ENCODE measurements at places on chromosomes 1 and 21.

- DNase-seq: no peak
Observed at GRCh38 chr1:211920141-211920572, 89.6 kb upstream of the LPGAT1 start.

DNA sequence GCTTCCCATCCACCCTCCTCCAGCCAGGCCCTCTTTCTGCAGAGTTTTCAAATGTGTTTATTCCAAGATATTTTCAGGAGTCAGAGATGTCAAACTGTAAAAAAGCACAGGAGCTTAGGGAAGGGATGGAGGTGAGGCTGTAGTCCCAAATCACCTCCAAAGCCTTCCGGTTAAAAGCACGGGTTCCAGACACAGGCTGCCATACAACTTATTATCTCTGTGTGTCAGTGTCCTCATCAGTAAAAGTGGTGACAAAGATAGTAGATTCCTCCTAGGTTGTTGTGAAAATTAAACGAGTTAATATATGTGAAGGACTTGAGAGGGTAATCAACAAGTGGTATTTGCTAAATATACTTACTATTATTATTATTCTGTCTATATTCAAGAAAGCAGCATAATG, 15.1 kb downstream of the S100A7A start:
- no peak for DNase-seq

DNA sequence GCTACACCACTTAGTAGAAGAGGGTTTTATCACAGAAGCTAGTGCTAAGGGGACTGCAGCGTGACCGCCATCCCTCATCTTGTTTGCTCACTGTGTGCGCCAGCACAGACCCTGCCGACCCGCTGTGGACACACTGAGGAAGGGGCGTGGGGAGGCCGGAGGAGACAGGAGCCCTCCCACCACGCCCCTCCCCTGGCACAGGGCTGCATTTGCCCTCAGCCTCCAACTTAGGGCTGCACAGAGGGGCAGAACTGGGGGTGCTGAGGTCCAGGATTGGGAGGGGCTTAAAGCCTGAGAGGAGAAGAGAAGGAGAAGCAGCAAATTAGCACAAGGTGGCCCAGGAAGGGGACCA, 37.2 kb downstream of the RRP1 start:
- DNase-seq: no peak

DNA sequence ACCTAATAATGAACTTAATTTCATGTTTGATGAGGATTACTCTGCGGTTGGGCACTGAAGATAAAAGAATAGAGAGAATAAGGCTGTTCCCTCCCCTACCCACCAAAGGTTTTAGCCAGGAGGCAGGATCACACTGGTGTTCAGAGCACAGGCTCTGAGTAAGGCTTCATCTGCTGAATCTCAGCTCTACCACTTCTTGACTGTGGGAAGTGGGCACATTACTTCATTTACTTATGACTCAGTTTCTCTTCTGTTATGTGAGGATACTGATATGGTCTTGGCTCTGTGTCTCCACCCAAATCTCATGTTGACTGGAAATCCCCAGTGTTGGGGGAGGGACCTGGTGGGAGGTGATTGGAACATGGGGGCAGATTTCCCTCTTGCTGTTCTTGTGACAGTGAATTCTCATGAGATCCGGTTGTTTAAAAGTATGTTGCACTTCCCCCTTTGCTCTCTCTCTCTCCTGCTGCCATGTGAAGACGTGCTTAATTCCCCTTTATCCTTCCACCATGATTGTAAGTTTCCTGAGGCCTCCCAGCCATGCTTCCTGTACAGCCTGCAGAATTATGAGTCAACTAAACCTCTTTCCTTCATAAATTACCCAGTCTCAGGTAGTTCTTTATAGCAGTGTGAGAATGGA, 79.7 kb downstream of the SMYD2 start:
- no peak for DNase-seq

DNA sequence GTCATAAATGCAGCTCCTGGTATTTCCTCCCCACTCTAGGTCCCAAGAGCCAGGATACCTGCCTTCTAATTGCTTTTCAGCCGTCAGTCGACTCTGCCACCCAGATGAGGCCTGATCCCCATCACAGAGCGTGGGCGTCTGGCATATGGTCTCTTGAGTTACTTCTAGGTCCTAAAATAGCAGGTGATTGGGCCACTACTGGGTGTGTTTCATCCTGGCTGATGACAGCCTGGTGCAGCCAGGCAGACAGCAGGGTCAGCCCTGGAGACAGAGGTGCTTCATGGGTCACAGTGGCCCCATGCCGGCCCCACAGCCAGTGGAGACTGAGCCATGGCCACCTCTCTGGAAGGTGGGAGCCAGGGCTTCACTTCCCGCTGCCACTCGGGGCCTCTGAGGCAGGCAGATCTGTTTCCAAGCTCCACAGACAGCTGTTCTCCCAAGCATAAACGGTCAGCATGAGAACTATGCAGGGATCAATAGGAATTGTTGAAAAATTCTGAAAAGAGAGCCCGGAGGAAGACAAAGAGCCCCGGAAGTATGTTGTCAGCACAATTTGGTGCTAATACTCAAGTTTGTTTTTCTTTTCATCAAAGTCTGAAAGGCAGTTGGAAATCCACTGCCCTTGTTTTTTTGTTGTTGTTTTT, 83.0 kb downstream of the MAN1C1 start:
- DNase-seq: no peak

DNA sequence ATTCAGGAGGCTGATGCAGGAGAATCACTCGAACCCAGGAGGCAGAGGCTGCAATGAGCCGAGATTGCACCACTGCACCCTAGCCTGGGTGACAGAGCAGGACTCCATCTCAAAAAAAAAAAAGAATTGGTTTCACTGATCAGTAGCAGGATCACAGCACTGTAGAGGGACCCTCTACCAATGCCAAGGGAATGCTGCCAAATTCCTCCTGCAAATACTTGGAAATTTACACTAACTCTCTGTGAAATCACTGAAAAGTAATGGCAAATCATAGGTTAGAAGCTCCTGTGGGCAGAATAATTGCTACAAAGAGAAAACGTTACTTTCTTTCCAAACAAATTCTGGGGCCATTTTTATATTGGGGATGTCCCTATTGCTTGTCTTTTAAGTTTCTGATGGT, 6.7 kb upstream of the GPR25 start:
- no peak for DNase-seq

GRCh38 chr1:160539990-160540858, 17.2 kb upstream of the SLAMF6 start:
- DNase-seq: no peak

- DNase-seq: no peak
Observed at GRCh38 chr1:1529321-1529720, 11.1 kb downstream of the TMEM240 start.

Data from HS-5 (cell line).